ENCODE measurements at places on chromosomes 13 and 19.

DNA sequence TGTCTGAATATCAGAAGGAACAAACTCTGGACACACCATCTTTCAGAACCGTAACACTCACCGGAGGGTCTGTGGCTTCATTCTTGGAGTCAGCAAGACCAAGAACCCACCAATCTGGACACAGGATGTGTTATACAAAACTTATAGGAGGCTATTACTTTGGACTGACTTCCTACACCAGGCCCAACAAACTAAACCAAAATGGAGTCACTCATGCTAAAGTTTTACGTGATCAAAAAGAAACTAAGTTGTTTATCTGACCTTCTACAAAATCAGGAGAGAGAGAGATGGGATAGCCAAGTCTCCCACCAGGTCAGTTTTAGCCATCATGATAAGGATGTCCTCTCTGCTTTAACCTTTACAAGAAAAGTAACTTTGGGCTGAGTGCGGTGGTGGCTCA, 3.2 kb upstream of the RAB11B start:
- no peak for DNase-seq

- no peak for DNase-seq
Measured at GRCh38 chr19:49730166-49730565, 32.9 kb downstream of the TSKS start.

GRCh38 chr13:101618440-101619187, 166.1 kb downstream of the ITGBL1 start:
- no peak for DNase-seq

GRCh38 chr13:23515116-23515515, 55.1 kb upstream of the TNFRSF19 start:
- DNase-seq: no peak

DNA sequence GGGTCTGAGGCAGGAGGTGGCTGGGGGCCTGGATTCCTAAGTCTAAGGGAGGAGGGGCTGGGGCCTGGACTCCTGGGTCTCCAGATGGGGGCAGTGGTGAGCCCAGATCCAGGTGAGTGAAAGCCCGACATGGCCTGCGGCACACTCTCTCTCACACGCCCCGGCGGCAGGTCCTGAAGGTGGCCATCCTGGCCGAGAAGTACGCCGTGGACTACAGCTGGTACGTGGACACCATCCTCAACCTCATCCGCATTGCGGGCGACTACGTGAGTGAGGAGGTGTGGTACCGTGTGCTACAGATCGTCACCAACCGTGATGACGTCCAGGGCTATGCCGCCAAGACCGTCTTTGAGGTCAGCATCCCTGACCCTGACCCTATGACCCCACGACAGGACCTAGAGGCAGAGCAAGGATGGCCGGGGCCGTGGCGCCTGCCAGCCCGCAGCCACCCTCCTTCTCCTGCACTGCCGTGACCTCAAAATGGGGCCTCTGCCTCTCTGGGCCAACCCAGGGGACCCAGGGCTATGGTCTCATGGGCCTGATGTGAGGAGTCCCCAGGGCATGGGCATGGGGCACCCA, 13.2 kb downstream of the FUZ start:
- no peak for DNase-seq

GRCh38 chr13:26716984-26717383, 43.6 kb downstream of the GPR12 start:
- no peak for DNase-seq

- DNase-seq: no peak
Measured at GRCh38 chr13:43650882-43651281, 135.9 kb downstream of the ENOX1 start.

GRCh38 chr19:4742723-4743646, 19.3 kb upstream of the DPP9 start:
- DNase-seq: no peak

GRCh38 chr13:36666477-36667229, 7.2 kb upstream of the SERTM1 start:
- no peak for DNase-seq

DNA sequence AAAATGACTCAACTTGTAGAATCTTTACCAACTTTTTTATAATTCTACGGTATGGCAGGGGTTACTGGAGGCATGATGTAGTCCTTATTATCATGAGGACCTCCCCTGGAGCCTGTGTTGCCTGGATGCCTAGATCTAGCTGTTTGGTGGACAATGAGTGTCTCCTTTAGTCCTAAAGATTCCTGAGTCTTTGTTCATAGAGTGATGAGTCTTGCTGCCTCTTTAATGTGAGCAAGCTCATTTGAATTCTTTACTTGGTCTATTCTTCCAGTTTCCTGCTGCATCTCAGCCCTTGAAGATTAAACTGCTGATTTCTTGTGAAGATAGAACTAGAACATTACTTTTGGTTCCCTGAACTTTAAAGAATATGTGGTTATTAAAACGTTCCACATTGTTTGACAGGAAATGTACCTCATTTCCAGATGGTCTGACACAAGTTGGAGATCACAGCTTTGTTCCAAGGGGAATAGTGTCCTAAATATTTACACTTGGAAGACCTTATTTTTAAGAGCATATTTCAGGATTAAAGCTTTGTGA, 51.9 kb downstream of the SLAIN1 start:
- no peak for DNase-seq

GRCh38 chr19:18416778-18417249, 2.4 kb upstream of the SSBP4 start:
- peak; percentile 86 for DNase-seq

- DNase-seq: no peak
Measured at GRCh38 chr13:85685436-85685835, 113.8 kb downstream of the SLITRK6 start.

DNA sequence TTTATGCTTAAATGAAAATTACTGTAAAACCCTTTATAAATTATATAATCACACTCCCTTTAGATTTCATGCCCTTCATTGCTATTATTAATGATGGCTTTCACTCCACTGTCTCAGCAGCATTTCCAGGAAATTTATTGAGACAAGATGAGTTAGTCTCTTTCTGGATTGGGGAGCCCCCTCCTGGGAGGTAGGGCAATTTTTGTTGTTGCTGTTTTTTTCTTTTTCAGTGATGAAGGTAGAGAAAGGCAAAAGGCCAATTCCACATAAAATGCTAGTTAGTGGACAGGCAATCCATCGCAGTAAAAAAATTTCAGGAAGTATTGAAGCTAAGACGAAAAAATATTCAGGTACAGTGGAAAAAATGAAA, 80.2 kb downstream of the TEX26 start:
- DNase-seq: no peak

DNA sequence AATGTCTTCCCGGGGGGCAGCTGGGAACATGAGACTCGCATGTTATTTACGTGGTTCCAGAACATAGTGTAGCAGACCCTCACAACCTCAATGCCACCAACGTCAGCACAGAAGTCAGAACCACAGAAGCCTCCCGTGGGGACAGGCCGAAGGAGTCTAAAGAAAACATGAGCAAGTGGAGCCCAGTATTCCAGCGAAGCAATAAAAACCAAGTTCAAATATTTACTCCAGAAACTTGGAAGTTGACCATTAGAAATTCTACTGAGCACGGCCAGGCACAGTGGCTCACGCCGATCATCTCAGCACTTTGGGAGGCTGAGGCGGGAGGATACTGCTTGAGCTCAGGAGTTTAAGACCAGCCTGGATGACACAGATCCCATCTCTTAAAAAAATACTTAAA, 17.9 kb upstream of the ATP8B3 start:
- no peak for DNase-seq

Measured in CD4-positive, alpha-beta T cell (primary cell).